NCI-H2107 (cell line): ENCODE measurements at places on chromosomes 1 and 21.

- no peak for DNase-seq
These were observed 41.2 kb downstream of the TDRD5 start for GRCh38 chr1:179632868-179633267.

- no peak for DNase-seq
These were observed 55.2 kb downstream of the BRWD1 start for GRCh38 chr21:39258207-39258606.

DNA sequence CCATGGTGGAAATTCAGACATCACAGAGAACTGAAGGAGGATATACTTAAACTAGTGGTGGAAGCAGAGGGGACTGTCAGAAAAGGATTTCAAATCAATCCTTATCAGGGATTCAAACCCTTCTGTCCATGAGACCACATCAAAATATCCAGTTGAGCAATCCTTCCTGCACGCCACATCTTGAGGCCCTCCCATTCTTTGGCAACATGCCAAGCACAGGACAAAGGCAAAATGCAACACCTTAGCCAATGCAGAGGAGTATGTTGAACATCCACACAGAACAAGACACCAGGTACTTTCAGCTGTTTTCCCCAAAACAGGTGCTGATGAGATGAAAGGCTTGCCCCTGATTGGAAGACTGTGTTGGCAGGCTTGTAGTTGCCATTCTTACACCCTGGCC is 81.8 kb upstream of the PLXNA2 start:
- DNase-seq = no peak

GRCh38 chr1:239306426-239306825 is 79.9 kb upstream of the CHRM3 start:
- DNase-seq = no peak
